Naive thymus-derived CD8-positive, alpha-beta T cell (primary cell): ENCODE measurements at places on chromosomes 12 and 14. TPM values are rescaled to one million over a fixed set of nuclear protein-coding genes. Genes with fewer than 3 reads are reported as not detected.

DNA sequence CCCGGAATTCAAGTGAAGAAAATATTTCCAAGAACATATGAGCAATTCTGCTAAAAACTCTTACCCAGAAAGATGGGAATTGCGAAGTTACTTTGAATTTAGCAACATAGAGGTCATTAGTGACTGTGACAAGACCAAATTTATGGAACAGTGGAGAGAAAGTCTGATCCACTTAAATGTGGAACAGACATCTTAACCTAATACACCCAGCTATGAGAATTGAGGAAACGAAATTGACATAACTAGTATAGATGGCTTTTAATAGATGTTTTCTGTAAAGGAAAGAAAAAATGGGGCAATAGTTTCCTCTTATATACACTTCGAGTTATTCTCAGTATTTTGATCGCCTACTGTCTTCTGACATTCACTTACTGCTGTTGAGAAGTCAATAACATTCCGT is 4.6 kb downstream of the OVCH1 start:
- H3K27ac ChIP-seq = no peak overlapping the region
- H3K4me1 ChIP-seq = no peaks in the 10 kb centered on the region
- no peaks in the 10 kb centered on the region for H3K36me3 ChIP-seq
- peaks cover 34% of the 10 kb centered on the region for H3K27me3 ChIP-seq
- no peak for DNase-seq

DNA sequence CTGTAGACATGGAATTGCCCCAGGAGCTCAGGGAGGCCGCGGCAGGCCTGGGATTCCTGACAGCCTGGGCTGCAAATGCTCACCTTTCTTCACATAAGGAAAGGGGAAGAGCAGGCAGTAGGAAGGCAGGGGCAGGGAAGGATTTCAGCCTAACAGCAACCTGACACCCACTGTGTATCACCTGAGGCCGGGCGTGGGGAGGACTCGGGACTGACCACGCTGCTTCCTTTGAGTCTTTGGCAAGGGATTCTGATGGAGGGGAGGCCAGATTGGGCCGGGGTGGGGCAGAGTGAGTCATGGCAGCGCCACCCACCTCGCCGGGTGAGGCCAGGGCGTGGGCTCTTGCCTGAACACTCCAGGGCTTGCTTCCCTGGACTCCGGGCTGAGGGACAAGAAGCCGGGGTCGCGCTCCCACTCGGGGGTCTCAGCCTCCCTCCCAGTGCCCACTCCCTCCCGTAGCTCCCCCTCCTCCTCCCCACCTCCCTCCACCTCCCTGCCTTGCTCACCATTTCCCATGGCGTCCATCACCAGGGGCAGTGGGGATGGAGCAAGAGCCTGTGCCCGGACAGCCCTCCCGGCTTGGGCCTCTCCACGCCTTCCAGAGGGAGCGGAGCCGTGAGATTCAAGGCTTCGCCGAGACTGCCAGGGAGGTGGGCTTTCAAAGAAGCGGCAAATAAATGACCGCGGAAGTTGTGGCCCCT is 247.9 kb upstream of the RTL1 start:
- peaks cover 21% of the 10 kb centered on the region for H3K27me3 ChIP-seq
- H3K27ac ChIP-seq = no peak overlapping the region
- DNase-seq = no peak
- peaks cover 6% of the 10 kb centered on the region for H3K36me3 ChIP-seq
- H3K4me1 ChIP-seq = no peaks in the 10 kb centered on the region

DNA sequence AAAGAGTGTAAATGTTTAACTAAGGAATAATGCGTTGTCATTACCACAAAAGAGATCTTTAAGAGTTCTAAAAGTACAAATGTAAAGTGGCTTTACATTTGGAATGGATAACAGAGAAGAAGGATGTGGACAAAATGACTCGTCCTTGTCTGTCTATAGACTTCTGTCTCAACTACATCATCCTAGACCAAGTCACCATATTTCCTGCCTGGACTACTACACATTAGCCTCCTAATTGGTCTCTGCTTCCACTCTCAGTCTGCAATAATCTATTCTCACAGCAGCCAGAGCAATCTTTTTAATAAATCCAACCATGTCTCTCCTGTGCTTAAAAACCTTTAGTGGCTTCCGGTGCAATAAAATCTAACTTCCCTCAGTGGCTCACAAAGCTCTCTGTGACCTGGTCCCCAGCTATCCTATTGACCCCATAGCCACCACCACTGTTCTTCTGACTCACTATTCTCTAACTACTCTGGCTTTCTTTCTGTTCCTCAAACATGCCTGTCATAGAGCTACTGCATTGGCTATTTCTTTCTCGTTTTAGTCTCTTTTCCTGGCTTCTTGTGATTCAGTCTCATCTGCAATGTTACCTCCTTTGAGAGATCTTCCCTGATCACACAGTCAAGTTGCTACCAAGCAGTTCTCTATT is 91.1 kb downstream of the MYF5 start:
- no peak overlapping the region for H3K27ac ChIP-seq
- H3K27me3 ChIP-seq = no peaks in the 10 kb centered on the region
- no peak for DNase-seq
- H3K4me1 ChIP-seq = no peaks in the 10 kb centered on the region

DNA sequence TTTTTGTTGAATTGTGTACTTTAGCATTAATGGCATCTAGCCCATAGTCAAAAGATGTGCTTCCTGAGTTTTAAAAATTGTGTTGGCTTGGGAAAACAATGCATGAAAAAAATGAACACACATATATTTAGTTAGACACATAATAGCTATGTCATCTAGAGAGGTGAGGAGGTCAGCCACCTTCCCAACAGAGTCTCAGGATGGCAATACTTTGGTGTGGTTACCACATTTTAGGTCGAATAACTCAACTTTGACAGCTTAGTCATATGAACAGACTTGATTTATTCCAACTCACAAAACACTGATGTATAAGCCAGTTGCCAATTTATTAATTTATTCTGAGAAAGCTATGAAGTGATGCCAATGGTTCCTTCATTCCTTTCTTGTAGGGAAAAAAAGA is 114.0 kb downstream of the ETNK1 start:
- no peak overlapping the region for H3K4me3 ChIP-seq
- H3K4me1 ChIP-seq = no peaks in the 10 kb centered on the region
- no peak overlapping the region for H3K27ac ChIP-seq
- peaks cover 3% of the 10 kb centered on the region for H3K27me3 ChIP-seq
- no peaks in the 10 kb centered on the region for H3K36me3 ChIP-seq
- DNase-seq = no peak

GRCh38 chr14:77052281-77053044 is 24.0 kb upstream of the IRF2BPL start:
- H3K36me3 ChIP-seq = no peaks in the 10 kb centered on the region
- no peaks in the 10 kb centered on the region for H3K27me3 ChIP-seq
- no peak for DNase-seq
- peaks cover 10% of the 10 kb centered on the region for H3K4me1 ChIP-seq

DNA sequence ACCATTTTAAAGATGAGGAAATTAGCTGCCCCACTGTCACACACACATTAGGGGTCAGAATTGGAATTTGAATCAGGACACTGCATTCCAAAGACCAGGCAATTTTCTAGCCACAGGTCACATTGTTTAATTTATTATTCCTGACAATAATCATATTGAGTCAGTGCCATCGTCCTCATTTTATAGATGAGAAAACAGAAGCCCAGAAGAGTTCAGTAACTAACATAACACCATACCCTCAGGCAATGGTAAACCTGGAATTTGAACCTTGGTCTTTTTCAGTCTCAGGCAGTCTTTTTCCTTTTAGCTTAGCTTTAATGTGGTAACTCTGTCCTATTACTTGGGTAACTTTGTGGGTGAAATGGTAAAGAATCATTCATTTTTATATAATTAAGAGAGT is 330.3 kb upstream of the SYT1 start:
- no peaks in the 10 kb centered on the region for H3K4me1 ChIP-seq
- no peaks in the 10 kb centered on the region for H3K36me3 ChIP-seq
- no peak overlapping the region for H3K27ac ChIP-seq
- no peak overlapping the region for H3K4me3 ChIP-seq
- H3K27me3 ChIP-seq = no peaks in the 10 kb centered on the region
- DNase-seq = no peak

DNA sequence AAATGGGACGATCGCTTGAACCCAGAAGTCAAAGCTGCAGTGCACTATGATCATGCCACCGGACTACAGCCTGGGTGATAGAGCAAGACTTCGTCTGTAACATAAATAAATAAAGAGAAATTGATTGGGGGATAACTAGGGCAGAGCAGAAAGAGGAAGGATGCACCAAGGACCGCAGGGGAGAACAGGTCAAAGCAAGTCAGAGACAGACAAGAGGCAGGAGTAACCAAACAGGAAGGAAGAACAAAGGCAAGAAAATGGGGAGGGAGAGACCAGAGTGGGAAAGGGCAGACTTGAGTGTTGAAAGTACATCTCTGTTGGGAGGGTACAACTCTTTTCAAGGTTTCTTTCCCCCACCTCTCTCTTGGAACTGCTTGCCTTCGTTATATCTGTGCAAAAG is 50.8 kb upstream of the ELK3 start:
- peak overlapping the region; percentile 34 for H3K4me3 ChIP-seq
- no peaks in the 10 kb centered on the region for H3K36me3 ChIP-seq
- no peak for DNase-seq

GRCh38 chr12:125786143-125786542 is 720.9 kb downstream of the AACS start:
- no peak for DNase-seq
- H3K27ac ChIP-seq = no peak overlapping the region
- H3K4me1 ChIP-seq = no peaks in the 10 kb centered on the region
- H3K4me3 ChIP-seq = no peak overlapping the region
- no peaks in the 10 kb centered on the region for H3K36me3 ChIP-seq
- H3K27me3 ChIP-seq = peaks cover 4% of the 10 kb centered on the region

GRCh38 chr14:66514213-66514612 is 6.3 kb downstream of the GPHN start:
- DNase-seq = no peak
- no peak overlapping the region for H3K27ac ChIP-seq
- peaks cover 9% of the 10 kb centered on the region for H3K27me3 ChIP-seq
- peaks cover 18% of the 10 kb centered on the region for H3K4me1 ChIP-seq
- no peak overlapping the region for H3K4me3 ChIP-seq

DNA sequence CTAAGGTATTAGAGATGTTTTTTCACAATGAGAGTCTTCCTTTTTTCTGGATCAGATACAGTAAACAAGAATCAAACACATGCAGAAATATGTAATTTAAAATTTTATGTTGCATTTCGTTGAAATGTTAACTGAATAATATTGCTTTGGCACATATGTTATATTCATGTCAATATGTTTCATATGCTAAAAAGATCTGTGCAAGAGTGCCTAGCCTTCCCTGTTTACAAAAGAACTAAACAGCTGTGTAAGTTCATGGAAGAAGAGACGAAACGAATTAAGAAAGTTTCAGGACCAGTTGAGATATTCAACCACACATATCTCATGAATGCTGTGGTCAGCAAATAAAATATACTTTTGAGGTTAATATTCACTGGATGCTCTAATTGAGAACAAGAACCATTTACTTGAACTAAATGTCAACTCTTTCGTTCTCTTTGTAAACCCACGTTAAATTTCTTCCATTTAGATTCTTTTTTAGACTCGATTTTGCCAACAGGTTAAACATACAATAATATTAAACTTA is 289.5 kb downstream of the FOXG1 start:
- no peak overlapping the region for H3K27ac ChIP-seq
- DNase-seq = no peak
- no peak overlapping the region for H3K4me3 ChIP-seq
- no peaks in the 10 kb centered on the region for H3K36me3 ChIP-seq
- H3K4me1 ChIP-seq = no peaks in the 10 kb centered on the region
- no peaks in the 10 kb centered on the region for H3K27me3 ChIP-seq

- H3K4me3 ChIP-seq = no peak overlapping the region
- peaks cover 15% of the 10 kb centered on the region for H3K36me3 ChIP-seq
- no peak for DNase-seq
- H3K27me3 ChIP-seq = peaks cover 4% of the 10 kb centered on the region
- no peaks in the 10 kb centered on the region for H3K4me1 ChIP-seq
Measured at GRCh38 chr14:66206554-66206953, 279.6 kb upstream of the CCDC196 start.

DNA sequence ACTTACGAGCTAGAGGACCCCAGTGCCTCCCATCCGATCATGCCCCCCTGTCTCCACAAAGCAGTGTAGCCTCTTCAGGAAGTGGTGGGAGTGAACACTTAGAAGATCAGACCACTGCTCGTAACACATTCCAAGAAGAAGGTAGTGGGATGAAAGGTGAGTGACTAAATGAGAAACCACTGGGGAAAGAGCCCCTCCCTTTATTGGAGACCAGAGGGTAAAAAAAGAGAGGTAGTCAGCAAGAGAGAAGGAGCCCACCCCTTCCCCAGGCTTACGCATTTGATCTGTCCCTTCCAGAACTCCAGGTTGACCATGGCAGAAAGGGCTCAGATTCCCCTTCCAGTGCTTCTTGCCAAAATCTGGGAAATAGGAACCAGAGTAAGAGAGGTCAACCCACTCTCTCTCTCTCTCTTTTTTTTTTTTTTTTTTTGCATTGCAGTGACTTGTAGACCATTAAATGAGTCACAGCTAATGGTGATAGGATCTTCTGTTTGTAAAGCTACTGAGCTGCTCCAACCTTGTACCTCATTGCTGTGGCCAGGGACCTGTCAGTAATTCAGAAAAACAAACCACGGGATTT is 165.4 kb downstream of the GCH1 start:
- no peaks in the 10 kb centered on the region for H3K36me3 ChIP-seq
- H3K4me1 ChIP-seq = peaks cover 33% of the 10 kb centered on the region
- no peaks in the 10 kb centered on the region for H3K27me3 ChIP-seq
- no peak overlapping the region for H3K4me3 ChIP-seq

DNA sequence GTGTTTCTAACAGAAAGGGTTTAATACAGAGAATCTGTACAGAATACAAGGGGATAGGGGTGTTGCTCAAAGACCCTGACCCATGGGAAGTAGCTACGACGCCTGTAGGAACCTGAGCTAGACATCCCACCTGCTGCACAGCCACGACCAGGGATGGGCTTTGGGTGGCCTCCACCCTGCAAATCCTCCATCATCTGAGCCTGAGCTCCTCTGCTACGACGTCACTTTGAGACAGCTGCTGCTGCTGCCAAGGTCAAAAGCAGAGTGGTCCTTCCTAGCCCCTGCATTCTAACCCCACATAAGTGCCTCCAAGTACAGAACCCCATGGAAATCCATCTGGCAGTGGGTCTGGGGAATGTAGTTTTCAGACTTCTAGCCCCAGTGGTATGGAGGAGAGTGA is 43.8 kb downstream of the JAG2 start:
- no peaks in the 10 kb centered on the region for H3K36me3 ChIP-seq
- no peak overlapping the region for H3K4me3 ChIP-seq
- no peak for DNase-seq
- H3K27ac ChIP-seq = no peak overlapping the region
- peaks cover 7% of the 10 kb centered on the region for H3K4me1 ChIP-seq
- peaks cover 26% of the 10 kb centered on the region for H3K27me3 ChIP-seq

Gene AVPR1A
- not detected for total RNA-seq

Gene RTN1
- total RNA-seq = not detected

Gene GARIN6
- total RNA-seq = not detected

Gene NANOG
- not detected for total RNA-seq

Gene RNASE2
- not detected for total RNA-seq

Gene SVOP
- total RNA-seq = not detected

Gene NEUROD4
- not detected for total RNA-seq

Gene EPS8
- total RNA-seq = 1.2 TPM

Gene SYCP3
- 0.71 TPM for total RNA-seq

Gene DHRS2
- total RNA-seq = not detected

Gene LIN7A
- total RNA-seq = not detected

Gene PLEKHH1
- total RNA-seq = 1.4 TPM
